ENCODE measurements at places on chromosomes 11 and 22.

- no peak for DNase-seq
Measured at GRCh38 chr11:87628026-87628580, 547.1 kb downstream of the RAB38 start.

DNA sequence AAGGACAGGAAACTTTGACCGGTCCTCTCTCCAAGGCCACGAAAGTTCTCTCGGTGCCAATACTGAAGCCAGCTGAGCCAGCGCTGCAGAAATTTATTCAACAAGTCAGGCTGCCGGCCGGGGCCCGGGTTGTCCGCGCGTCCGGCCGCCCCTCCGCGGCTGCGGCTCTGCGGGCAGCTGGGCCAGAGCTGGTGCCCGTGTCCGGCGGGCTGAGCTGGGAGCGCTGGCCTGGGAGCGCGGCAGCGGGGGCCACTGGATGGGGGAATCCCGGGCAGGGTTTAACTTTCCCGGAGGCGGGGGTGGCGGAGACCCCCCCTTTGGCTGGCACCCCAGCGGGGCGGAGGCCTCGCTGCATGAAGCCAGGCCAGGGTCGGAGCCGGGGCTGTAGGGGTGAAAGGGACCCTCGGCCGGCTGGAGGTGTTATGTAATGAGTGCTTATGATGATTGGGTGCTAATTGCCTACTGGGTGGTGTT, 12.3 kb upstream of the CACNA1I start:
- DNase-seq: no peak

- no peak for DNase-seq
Measured at GRCh38 chr22:31250740-31251600, 38.9 kb downstream of the LIMK2 start.

DNA sequence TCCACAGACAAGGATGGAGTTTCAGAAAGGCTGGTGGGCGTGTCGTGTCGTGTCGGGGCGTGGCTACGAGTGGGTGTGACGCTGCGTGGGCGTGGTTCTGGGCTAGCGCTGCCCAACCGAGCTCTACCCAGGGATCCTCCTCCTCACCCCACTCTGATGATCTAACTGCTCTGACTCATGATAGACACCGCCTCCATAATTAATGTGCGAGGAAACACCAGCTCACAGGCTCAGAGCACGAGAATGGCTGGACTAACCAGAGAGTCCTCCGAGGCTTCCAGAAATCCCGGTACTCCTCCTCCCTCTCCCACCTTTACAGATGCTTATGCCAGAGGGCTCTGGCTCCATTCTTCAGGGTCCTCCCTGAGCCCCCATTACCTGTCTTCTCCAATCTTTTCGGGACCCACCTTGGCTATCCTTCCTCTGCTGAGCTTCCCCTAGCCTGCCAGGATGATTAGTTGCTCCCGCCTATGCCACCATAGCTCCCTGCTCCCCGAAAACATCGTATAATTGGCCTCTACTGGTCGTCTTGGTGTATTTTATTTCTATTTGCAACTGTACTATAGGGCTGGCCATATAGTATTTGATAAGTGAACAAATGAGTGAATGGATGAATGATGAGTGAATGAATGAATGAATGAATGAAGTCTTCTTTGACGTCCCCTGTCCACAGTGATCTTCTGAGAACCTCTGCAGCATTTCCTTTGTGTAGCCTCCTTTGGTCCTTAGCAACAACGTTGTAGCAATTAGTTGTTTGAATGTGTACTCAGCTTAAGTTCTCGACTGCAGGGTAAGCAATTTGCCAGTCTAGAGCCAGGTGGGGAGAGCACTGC, 21.7 kb downstream of the TMPRSS13 start:
- peak; percentile 90 for DNase-seq

DNA sequence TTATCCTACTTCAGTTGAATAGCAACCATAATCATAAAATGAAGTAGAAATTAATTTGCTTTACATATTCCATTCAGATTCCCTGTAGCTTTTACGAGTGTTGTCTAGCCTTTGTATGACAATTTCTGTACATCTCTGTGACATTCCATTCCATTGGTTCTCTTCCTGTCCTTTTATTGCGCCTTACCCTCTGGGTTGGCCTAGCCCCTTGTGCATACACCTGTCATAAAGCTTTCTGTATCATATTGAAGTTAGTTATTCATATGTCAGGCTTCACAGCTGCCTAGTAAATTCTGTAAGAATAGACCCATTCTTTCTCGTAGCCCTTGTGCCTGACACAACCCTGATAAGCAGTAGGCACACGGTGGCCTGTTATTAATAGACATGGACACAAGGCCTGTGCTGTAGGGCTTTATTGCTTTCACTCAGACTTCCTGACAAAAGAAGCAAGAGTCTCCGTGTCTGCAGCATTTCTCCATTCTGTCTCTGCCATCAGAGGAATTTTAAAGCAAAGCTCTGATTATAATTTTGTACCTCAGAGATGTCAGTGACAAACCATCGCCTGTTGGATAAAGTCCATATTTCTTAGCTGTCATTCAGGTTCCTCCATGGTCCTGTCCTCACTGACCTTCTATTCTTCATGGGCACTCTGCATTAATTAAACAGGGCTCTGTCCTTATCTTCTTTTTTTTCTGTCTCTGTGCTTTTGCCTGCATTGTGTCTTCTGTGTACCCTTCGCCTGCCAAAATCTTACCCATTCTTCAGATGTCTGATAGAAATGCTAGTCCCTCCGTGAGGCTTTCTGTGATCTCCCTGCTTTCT, 49.4 kb downstream of the BID start:
- DNase-seq: no peak
